ENCODE measurements at places on chromosomes 4 and X. TPM values are rescaled to one million over a fixed set of nuclear protein-coding genes. Genes with fewer than 3 reads are reported as not detected.

DNA sequence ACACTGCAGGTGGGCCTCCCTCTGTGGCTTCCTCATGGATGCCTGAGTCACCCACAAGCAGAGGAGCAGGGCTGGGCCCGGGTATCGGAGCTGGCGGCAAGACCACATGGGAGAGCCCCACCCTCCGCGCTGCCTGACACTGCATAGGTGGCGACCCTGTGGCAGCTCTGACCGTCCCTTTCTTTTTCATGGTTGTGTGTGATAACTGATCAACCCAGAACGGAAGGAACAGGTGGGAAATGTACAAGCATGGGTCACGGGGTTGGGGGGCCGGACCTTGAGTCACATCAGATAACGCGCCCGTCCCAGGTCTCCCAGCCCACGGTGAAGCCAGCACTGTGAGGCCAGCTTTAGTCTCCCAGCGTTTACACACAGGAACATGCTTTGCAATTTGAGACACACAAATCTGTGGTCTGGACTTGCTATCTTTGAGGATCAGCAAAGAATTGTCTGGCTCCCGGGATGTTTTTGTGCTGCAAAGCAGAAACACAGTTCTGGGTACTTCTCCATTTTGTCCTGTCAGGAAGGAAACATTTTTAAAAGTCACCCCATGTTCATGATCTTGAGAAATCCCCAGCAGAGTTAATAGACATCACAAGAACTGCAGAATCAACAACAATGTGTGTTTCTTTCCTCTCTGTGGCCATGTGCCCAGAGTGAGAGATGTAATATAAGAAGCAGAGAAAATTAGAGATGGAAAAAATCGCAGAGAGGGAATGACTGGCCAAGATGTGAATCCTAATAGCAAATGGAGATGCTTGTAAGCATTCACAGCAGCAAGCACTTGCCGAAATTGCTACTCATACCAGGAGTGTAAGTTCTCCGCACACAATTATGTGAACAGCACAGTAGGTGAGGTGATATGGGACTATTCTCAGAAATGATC, 70.1 kb upstream of the CBR4 start:
- no peak for DNase-seq

GRCh38 chr4:1883583-1883982, 12.4 kb downstream of the NSD2 start:
- no peak for DNase-seq

GRCh38 chr4:107757283-107757682, 37.2 kb upstream of the PAPSS1 start:
- DNase-seq, result no peak

The MGARP gene
- 2.5 TPM for total RNA-seq

The PCDH7 gene
- total RNA-seq, result 7.9 TPM

The C4orf36 gene
- 8.6 TPM for total RNA-seq

The VSIG4 gene
- not detected for total RNA-seq

GRCh38 chr4:122912810-122913575, 9.4 kb downstream of the NUDT6 start:
- no peak for DNase-seq

GRCh38 chr4:143559757-143560147, 46.2 kb downstream of the SMARCA5 start:
- no peak for DNase-seq

The BBS12 gene
- 5.9 TPM for total RNA-seq

DNA sequence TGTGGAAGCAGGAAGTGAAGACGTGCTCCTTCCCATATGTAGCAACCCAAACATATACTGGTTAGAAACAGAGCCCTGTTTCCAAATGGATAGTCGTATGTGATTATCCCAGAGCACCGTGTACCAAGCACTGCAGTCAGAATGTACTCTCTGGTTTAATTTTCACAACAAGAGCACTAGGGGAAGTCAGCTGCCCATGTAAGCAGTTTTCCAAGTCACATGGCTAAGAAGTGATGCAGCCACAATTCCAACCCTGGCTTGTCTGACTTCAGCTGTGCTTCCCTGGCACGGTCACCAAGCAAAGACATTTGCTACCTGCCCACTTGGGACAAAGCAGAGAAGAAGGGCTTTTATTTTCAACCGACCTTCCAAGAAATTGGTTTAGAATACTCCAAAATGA, 28.2 kb upstream of the CEP135 start:
- no peak for DNase-seq

DNA sequence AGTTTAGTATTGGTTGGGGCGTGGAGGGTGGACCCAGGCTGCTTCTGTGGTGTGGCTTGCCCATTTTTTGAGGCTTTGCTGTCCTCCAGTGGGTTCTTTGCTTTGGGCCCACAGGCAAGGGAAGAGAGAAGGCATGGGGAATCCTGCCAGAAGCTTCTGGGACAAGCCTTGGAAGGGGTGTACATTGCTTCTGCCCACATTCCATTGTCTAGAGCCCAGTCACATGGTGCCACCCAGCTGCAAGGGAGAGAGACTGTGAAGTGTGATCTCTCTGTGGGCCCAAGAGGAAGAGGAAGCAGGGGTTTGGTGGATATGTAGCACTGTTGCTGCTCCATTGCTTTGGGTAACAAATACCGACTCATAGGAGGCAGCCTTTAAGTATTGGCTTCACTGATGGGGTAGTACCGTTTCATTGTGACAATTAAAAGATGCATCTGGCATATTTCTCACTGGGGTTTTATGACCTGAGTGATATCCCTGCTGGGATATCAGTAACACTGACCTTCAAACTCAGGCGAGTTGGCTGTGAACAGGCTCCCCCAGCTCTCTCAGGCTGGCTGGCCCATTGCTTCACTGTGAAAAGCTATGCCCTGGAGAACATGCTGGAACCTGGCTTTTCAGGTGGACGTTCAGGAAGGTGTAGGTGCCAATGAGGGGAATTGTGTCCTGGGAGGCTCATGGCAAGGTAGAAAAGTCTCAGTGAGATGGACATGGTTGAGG, 85.9 kb downstream of the CLDN34 start:
- no peak for DNase-seq
